Pancreas (tissue), 10 donors: ENCODE measurements at places on chromosomes 5 and 9. TPM values are rescaled to one million over a fixed set of nuclear protein-coding genes. Genes with fewer than 3 reads are reported as not detected.
A peak's percentile ranks its signal among the peaks of the same experiment; 100 is the strongest.

- DNase-seq: no peak
These were observed 139.8 kb downstream of the CPLANE1 start for GRCh38 chr5:37109338-37109737.

DNA sequence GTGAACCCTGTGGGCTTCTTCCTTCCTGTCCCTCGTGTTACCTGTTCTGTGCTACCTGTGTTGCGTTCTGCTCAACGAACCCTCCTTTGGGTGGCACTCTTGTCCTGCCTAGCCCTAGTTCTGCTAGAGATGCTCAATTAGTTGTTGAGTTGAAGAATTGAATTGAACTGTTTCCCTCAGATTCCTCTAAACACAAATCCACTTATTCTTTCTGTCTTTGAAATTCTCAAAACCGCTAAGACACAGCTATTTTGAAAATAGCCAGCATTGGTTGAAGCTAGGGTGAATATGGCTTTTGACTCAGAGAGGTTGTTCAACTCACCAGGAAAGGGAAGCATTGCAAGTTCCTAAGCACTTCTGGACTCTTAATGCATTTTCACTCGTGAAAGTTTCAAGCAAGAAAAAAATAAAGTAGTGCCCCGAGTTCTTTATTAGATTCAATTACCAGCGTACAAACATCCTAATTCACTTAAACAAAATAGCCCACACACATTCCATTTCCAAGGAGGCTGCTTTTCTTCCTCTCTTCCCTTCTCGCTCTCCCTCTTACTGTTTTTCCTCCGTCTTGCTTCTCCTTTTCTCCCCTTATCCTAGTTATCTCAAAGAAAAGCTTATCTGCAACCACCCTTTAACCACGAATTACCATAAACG, 642 bp upstream of the ITGA1 start:
- no peak for DNase-seq

DNA sequence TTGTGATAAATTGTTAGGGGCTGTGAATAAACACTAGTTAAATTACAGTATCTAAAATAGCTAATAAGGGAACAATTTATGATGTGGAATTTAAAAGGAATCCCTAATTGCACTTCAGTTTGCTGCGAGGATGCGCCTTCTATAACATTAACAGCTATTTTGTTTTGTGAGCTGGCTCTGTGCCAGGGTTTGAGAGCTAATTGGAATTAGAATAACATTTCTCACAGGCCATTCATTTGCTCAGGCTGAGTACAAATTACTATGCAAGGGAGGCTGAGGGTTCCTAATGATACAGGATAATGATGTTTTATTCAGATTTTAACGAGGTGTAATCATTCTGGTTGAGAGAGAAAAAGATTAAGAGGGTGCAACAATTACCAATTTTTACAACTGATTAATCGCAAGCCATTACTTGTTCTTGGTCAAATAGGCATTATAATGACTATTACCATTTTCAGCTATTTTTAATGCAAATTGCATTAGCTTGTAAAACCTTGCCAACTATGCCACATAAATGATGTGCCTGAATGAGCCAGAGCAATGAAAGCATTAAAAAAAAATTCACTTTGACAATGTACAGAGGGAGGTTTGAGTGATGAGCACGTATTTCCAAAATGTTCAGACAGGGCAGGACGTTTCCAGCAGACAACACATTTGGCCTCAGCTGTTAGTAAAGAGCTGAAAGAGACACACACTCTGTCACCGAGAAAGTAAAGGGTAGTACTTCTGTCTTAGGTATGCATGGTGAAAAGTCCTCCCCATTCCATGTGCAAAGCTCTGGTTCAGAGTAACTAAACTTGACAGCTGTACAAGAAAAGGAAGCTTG, 576.5 kb downstream of the TLE1 start:
- DNase-seq: no peak

DNA sequence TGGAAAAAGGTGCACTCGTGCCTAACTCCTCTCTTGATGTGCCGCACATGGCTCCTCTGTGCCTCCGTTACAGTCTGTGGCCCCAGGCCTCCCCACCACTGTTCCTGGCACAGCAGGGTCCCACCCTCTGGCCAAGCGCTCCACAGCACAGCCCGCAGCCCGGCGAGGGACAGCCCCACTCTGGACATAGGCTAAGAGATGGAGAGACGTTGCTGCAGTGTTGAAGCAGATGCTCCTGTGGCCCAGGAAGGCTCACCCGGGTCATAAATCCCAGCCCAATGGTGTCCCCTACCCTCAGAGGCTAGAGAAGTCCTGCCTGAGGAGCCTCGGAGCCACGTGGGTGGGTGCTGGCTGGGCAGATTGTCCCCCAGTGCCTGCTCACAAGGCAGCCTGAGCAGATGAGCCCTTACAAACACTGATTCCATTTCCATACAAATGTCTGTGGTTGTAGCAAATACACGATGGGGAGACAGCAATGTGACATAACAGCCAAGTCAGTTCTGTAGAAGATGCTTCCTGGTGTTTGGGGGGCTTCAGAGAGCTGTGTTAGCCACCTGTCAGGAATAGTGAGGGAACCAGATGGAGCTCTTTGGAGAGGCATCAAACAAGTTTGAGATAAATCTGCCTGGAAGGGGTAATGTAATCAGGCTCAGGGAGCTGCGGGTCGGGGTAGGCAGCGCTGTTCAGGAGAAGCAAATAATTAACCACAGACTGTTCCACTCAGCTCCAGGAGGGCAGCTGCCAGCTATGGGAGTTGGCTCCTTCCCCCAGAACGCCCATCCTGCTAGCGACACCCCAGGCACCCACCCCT, 41.7 kb downstream of the C5orf15 start:
- DNase-seq: no peak

GRCh38 chr5:137496919-137497318, 2.2 kb downstream of the SPOCK1 start:
- DNase-seq: no peak

- DNase-seq: no peak
These were observed 53.2 kb upstream of the SMIM32 start for GRCh38 chr5:136246122-136246521.

DNA sequence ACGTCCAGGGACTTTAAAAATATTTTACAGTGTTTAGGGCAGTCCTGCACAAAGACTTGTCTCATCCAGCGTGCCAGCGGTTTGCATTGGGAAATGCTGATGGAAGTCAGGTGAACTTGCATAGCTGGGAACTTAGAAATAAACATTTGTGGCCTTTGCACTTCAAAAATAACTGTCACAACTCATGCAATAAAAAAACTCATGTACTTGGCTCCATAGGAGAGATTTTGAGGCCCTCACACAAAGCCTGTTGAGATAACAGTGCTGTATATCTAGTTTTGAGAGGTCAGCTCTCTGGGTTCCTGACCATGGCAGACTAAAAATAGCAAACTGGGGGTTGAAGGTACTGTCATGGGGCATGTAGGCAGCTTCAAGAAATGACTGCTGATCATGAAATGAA, 5.5 kb downstream of the COMMD10 start:
- no peak for DNase-seq

GRCh38 chr5:118439831-118440230, 548.5 kb downstream of the DTWD2 start:
- DNase-seq: no peak

DNA sequence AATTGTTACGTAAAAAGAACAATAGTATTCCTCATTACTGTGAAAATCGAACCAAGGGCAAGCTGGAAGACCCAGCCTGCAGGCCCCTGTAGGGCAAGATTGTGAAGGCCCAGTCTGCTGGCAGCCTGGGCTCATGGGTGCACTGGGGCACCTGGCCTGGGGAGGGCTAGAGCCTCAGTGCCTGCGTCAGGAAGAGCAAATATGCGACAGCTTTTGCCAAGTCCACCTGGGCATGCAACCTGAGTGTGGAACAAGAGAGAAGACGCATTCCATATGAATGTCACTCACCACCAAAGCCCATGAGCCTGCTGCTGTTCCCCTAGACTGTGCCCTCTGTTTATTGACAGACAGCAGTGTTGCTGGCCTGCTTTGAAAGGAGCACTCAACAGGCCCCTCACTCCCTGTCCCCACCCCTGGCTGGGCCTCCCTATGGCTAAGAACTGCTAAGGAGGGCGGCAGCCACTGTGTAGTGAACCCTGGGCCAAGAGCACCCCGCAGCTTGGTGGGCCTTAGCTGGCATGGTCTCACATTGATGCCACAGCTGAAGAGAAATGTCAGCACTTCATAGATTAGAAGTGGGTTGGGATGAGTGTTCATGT, 28.2 kb downstream of the PSD2 start:
- DNase-seq: no peak

GRCh38 chr9:137482094-137482781, 23.1 kb upstream of the NSMF start:
- no peak for DNase-seq

DNA sequence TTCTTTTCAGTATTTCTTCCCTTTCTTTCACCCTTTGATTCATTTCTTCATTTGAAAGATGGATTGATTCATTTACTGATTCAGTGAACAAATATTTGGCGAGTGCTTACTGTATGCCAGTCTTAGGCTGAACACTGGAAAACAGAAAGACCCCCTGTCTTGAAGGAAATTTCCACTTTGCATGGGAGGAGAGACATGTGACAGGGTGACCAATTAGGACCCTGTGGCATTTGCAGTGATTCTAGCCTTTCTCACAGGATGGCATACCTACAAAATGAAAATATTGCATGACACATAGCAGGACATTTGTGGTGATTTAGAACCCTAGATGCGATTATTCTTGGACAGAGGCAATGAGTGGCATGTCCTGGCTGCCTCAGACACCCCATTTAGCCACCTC, 407.2 kb upstream of the SGCD start:
- DNase-seq: no peak

DNA sequence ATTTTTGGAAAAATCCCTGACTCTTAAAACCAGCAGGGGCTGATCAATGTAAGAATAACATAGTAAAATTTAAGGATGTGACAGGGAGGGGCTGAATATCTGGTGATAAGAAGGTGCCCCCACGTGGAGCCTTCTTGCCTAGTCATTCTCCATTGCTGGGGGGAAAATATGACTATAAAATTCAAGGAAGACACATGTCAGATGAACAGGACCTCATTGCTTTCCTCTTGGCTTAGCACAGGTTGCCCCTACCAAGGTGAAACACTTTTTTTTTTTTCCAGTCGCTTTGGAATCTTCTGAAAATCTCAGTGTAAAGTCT, 310.9 kb downstream of the EFNA5 start:
- no peak for DNase-seq

DNA sequence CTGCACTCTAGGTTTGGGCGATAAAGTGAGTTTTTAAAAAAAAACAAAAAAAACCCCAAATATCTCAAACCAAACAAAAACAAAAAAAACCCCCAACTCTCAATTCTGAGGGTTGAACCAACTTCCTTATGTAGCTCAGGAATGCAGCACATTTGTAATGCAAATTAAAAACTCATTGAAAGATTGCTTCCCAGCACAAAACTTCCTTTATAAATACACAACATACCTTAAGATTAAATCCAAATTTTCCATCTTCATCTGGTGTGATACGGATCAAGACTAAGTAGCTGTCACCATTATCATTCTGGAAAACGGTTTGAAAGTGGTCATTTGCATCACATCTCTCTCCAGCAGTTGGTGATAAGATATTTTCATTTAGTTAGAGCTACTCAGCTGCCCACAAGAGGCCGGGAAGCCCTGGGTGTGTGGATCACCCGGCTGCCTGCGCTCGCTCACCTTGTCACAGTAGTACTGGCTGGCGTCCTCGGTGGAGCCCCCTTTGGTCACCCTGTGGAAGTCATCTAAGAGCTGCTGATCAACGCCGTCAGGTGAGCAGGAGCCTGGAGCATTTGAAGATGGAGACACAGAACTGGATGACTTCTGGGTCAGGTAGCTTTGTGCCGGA, 88.2 kb downstream of the PTPN3 start:
- no peak for DNase-seq

GRCh38 chr5:136080483-136081216, 51.9 kb downstream of the TGFBI start:
- DNase-seq: peak; percentile 82

DNA sequence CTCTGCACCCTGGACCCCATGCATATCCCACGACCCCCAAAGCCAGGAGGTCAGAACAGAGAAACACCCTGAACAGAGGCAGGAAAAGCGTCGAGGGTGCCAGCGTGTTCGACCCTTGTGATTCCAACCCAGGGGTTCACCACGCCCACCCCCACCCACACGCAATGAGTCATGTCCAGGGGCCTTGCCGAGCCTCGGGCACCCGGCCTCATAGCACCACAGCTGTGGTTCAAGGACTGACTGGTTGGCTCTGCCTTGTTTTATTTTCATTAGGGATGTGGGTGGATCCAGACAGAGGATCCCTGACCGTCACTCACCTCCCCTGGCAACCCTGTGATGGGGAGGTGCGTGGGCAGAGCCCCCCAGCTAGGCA, 9.5 kb upstream of the QSOX2 start:
- no peak for DNase-seq

DNA sequence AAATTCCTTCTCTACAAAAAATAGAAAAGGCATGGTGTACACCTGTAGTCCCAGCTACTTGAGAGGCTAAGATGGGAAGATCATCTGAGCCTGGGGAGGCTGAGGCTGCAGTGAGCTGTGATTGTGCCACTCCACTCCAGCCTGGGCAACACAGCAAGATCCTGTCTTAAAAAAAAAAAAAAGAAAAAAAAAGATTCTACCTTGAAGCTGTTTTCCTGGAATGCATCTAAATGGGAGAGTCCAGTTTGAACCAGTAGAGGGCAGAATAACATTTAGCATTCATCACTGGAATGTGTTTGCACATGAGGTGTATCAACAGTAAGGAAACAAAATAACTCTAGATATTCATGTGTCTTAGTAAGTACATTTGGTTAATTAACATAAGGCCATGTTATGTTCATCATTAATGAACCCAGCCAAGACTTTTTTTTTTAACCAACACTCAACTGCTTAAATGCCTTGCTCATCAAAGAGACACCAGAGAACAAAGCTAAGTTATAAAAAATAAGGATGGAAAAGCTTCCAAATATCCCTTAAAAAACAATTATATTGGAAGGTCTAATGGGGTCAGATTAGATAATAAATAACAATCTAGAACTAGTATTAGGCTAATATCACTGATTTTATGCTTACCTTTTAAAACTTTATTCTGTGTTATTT, 16.1 kb downstream of the IFNE start:
- no peak for DNase-seq

- no peak for DNase-seq
These were observed 378.0 kb downstream of the MLLT3 start for GRCh38 chr9:20244271-20244670.

DNA sequence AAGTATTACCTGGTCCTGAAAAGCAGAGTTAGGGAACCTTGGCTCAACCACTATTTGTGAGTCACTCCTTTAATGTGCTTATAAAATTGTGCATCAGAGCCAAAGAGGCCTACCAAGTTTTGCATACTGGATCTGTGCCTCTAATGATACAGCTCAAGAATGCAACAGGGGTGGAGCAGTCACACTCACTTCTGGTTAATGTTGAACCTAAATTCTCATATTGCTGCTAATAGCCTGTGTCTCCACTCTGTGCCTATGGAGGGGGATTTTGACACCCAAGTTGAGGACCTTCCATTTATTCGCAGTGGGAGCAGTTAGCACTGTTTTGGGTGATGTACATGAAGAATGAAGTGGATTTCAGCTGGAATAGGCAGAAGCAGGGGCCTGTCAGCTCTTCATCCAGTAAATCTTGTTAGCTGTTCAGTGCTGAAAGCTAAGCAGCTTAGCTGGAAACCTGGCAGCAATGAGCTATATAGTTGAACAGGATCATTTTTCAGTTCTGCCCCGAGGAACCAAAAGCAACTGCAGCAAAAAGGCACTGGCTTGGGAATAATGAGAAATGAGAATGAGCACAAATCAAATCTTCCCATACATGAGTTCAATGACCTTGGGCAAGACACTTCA, 9.7 kb downstream of the SH3TC2 start:
- DNase-seq: no peak

Gene TBC1D2
- total RNA-seq: 1.9 TPM

Gene GRXCR2
- total RNA-seq: not detected

Gene PSAT1
- 35.0 TPM for total RNA-seq

Gene C9orf153
- total RNA-seq: 0.14 TPM

Gene CKS2
- total RNA-seq: 0.93 TPM

Gene SLC36A2
- total RNA-seq: not detected
